CD4-positive, alpha-beta T cell treated with Interferon alpha-2 for 1 hour (primary cell): ENCODE measurements at places on chromosomes 11 and 22.

DNA sequence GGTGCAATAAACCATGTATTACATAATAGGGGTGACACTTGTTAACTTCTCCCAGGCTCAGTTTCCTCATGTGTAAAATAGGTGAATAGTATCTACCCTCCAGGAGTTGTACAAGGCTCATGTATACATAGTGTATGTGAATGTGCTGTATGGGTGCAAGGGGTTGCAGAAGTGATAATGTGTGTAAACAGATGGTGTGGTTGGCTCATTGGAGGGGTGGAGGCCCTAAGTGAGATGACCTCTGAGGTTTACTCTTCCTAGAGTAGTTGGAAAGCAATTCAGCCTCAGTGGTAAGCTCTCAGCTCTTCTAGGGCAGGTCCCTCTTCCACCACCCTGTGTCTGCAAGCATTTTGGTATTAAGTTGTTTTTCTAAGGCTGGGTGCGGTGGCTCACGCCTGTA lies 102.4 kb downstream of the PTPRJ start:
- no peak for DNase-seq

DNA sequence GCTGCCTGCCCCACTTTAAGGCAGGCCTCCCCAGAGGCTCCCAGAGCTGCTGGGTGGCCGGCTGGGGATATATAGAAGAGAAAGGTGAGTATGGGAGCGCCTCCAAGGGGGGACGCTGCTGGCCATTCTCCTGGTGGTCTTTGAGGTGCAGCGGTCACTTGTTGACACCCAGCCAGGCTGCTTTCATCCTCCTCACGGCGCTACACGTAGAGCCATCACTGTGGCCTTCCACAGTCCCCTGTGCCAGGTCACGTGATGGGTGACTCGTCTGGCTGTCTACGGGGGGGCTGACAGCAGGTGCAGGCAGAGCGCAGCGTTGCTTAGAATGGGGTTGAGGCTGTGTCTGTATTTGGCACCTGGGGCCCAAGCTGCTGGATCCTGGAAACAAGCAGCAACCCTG lies 1.9 kb downstream of the ACR start:
- no peak for DNase-seq

DNA sequence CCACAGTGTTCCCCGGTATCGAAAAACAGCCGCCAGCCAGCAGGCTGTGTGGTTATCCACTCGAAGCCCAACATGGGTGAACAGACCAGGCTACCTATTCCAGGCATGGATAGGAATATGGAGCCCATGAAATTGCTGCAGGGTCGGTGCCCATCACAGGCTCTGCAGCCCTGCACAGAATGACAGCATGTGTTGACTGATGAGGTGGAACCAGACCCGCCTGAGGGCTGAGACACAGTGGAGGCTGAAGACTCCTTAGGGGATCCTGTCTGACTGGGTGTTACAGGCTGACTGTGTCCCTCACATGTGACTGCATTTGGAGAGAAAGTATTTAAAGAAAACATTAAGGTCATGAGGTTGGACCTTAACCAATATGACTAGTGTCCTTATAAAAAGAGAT lies 6.2 kb upstream of the YPEL1 start:
- DNase-seq, result no peak

- peak; percentile 46 for DNase-seq
Observed at GRCh38 chr22:23862103-23862502, 4.4 kb downstream of the SLC2A11 start.

DNA sequence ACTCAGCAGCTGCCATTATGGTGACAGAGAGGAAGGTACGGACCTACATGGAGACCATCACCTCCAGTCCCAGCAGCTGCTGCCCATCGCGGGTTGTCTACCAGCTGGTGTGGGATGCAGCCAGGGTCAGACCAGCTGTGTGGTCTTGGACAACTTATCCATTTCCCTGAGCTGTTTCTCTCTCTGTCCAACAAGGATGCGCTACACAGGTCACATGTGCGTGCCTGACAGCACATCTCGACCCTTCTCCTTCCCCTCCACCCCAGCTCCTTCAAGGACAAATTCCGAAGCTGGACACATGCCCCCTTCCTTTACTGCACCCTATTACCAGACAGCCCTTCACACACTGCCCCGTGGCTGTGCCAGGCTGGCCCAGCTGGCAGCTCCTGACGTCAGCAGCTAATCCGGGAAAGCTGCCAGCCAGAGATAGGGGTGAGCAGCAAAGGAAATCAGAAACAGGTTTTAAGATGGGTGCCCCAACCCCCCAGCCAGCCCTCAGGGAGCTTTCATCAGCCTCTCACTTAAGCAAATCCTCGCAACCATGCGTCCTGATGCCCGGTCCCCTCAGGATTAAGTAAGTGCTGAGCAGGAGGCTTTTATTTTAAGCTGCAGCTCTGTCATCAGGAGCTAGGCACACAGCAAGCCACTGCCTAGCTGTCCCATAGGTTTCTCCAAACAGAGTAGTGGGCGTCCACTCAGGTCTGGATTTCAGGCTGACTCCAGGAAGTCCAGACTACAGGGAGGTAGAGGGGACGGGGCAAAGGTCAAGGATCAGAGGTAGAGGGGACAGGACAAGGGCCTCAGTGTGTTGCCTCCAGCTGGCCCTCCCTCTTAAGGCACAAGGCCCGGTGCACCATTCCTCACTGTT lies 20.3 kb downstream of the TEF start:
- no peak for DNase-seq

GRCh38 chr11:12704049-12704448 lies 29.8 kb downstream of the TEAD1 start:
- no peak for DNase-seq

GRCh38 chr11:130580891-130581492 lies 132.5 kb downstream of the ADAMTS15 start:
- DNase-seq, result no peak

- DNase-seq, result no peak
Observed at GRCh38 chr11:17774232-17775034, 39.9 kb downstream of the KCNC1 start.

- no peak for DNase-seq
Observed at GRCh38 chr11:130180491-130180890, 20.9 kb downstream of the ST14 start.

DNA sequence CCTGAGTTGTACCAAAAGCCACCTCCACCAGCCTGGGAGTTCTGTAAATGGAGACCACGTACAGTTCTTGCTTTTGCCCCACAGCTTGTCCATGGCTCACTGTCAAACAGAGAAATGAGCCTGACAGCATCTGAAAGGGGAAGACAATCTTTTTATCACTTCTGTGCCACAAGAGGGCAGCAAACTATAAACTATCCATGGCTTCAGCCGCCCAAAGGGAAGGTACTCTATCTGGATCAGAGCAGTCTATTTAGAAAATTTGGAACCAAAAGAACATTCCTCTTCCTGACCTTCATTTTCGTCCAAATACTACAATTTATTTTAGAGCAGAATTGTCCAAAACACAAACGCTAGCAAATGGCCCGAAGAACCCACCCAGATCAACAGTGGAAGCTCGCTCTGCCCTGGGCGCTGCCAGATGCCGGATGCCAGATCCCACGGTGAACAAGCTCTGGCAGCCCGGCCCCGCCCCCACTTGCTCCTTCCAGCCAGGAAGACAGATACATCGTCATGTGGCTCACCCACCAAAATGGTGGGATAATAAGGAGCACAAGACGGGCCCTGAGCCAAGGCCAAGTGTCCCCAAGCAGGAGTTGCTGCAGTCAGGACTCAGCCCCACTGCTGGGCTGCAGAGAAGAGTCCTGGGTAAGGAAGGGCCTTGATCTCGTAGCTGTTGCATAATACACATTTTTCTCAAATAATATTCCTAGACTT lies 23.9 kb upstream of the SCGB1A1 start:
- peak; percentile 78 for DNase-seq

- no peak for DNase-seq
Observed at GRCh38 chr11:27089746-27090145, 49.1 kb downstream of the BBOX1 start.

- peak; percentile 13 for DNase-seq
Observed at GRCh38 chr11:115170133-115170815, 333.9 kb downstream of the CADM1 start.

- no peak for DNase-seq
Observed at GRCh38 chr11:57287884-57288283, 36.9 kb downstream of the TNKS1BP1 start.

- no peak for DNase-seq
Observed at GRCh38 chr11:70603114-70603755, 204.9 kb downstream of the CTTN start.

- no peak for DNase-seq
Observed at GRCh38 chr11:27058456-27058855, 17.8 kb downstream of the BBOX1 start.

DNA sequence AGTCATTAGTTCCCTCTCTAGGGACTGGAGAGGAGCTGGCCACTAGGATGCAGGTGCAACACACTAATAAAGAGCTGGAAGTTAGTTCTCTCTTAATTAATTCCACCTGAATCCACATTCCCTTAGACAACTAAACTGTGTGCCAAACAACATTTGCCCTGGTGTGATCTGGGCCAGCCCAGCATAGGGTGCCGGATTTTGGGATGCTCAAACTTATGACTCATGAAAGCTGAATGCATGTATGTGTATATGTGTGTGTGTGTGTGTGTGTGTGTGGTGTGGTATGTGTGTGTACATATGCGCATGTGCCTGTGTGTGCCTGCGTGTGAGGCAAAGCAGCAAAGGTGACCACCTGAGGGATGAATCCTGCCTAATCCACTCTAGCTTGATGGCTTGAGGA lies 110.7 kb downstream of the EHF start:
- DNase-seq, result no peak

DNA sequence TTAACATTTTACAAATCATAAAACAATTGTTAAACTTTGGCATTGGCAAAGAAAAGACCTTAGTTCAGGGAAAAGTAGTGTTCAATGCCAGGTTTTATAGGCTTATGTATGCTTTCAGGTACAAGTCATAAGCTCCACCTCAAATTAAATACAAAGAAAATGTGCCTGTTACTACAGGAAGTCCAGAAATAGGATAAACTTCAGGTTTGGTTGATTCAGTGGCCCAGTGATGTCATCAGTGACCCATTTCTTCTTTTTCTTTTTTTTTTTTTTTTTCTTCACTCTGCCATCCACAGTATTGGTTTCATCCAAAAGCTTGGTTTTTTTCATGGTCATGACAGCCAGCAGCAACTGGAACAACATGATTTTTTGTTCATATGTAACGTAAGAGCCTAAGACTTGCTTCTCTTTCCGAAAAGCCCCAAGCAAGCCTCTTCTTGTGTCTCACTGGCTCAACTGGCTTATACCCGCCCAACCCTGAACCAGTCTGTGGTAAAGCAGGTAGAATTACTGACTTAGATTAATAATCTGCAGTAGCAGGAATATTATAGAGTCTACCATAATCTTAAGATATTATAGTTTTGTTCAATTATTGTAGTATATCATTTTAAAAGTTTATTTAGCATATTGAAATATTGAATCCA lies 46.2 kb downstream of the TTC17 start:
- no peak for DNase-seq

GRCh38 chr22:47872761-47873535 lies 1110.5 kb downstream of the TBC1D22A start:
- no peak for DNase-seq

DNA sequence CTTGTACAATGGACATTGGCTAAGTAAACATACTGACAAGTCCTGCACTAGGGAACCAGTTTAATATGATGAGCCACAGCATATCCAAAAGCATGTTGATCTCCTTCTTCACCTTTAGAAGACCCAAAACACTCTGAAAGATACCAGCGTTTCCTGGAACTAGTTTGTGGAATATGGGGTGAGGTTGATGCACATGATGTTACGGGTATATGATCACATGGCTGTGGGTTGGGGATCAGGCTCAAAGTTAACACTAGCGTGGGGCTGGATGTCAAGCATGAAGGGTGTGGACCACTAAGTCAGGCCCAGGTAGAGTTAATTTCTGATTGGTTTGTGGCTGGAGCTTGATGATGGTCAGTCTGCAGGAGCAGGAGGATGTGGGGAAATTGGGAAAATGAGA lies 9.0 kb downstream of the IGLL5 start:
- no peak for DNase-seq

GRCh38 chr11:64238076-64238475 lies 2.8 kb upstream of the FKBP2 start:
- DNase-seq, result no peak

GRCh38 chr11:36392196-36392595 lies 96.1 kb downstream of the PRR5L start:
- no peak for DNase-seq

GRCh38 chr11:45171550-45171949 lies 25.1 kb downstream of the PRDM11 start:
- no peak for DNase-seq

DNA sequence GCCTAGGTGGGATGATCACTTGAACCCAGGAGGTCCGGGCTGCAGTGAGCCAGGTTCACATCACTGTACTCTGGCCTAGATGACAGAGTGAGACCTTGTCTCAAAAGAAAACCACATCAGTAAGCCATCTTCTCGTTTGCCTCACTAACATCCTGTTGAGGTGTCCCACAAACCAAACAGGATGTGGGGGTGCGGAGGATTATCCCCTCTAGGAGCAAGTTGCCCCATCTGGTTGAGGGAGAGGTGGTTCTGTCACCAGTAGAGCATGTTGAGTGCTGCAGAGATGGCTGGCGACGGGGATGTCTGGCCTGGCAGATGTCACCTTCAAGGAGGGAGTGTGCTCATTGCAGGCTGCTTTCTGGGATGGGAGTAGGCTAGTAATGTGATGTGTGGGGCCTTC lies 72.4 kb downstream of the ZNRF3 start:
- DNase-seq, result peak; percentile 61

DNA sequence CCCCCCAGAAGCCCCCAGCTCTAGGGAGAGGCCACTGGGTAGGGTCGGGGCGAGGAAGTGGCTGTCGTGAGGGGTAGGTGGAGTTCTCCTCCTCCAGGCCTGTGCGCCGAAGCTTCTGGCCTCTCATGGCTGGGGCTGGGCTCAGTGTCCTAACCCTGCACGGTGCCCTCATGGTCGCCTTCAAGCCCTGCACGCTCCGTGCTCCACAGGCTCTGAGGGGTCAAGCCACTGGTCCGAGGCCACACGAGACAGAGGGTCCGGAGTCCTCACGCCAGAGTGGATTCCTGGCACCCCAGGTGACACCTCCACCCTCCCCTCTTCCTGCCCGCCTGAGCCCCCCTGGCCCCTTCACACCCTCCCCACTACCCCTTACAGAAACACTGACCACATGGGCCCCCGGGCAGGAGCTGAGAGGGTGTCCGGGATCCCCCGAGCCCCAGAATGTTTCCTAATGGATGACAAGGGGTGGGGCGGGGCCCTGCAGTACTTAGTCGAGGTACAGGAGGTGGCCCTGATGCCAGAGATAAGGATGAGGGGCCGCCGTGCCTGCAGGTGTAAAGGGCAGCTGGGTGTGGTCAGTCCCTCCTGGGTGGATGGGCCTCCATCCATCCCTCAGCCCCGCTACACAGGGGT lies 997 bp upstream of the CDHR5 start:
- DNase-seq, result no peak
